Spleen (tissue), 13 donors: ENCODE measurements at places on chromosomes 6 and 20. TPM values are rescaled to one million over a fixed set of nuclear protein-coding genes. Genes with fewer than 3 reads are reported as not detected.

The LY6G5B gene
- total RNA-seq: 14.8 TPM

The MCCD1 gene
- not detected for total RNA-seq

The UNC93A gene
- not detected for total RNA-seq

The FBXL4 gene
- 14.2 TPM for total RNA-seq

DNA sequence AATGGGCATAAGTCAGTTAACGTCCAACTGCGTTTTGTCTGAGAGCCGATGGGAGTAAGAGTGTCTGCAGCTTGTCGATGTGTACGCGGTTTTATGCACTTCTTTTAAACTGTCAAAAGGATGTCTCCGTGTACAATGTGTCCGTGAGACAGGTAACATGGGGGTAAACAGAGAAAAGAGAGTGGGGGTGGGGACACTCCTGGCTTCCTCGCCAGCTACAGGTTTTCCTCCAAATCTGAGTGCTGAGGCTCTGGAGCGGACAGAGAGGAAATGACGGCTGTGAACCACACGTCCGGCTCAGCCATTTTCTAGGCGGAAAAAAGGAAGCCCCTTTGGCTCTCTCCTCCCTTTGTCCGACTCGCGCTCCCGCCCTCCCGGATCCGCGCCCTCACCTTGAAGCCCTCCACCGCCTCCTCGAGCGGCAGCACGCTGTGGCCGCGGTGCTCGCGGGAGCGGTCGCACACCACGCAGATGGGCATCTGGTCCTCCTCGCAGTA is 916 bp downstream of the TRIM27 start:
- DNase-seq: no peak

DNA sequence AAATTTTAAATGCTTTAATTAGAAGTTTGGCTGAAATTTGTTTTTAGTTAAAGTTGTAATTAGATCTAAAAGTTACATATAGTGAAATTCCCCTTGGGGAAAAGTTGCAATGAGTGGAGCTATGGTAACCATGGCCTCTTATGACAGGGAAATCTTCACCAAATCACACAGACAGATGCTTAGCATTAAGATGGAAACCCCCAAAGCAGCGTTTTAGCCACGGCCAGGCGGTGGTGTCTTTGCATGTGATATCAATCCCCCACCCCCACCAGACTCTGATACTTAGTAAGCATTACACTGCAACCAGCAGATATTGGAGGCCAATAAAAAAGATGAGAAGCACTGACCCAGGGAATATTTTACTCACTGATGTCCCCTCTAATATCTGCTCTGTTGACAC is 75.7 kb downstream of the REPS1 start:
- DNase-seq: no peak

GRCh38 chr6:92989656-92990055 is 429.7 kb downstream of the EPHA7 start:
- no peak for DNase-seq

DNA sequence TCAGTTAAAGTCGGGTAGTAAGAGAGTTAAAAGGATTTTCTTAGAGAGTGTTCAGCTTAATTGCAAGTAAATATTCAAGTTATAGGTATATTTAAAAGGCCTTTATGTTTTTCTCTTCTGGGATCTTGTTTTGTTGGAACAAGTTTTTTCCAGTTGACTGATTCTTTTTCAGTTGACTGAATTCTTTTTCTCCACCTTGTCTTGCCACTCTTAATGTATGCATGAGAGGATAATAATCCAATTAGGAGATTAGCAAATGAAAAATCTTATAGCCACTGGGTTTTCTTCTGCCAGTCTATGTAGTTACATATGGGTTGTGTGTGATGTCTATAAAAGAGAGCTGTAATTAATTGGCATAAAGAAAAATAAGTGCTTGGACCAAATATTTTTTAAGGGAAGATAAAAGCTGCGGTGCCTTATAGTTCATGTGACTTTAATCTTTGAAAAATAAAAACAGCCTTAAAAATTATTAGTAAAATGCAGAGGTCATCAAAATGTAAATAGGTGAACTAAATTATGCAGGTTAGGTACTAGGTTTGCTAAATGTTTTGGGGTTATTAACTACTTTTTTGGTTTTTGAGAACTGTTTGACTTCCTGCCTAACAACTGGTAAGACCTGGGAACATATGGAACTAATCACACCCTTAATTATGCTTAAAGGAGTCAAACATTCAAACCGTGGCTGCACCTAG is 367.2 kb downstream of the HTR1B start:
- no peak for DNase-seq
